ENCODE measurements at places on chromosomes 2 and 18.

DNA sequence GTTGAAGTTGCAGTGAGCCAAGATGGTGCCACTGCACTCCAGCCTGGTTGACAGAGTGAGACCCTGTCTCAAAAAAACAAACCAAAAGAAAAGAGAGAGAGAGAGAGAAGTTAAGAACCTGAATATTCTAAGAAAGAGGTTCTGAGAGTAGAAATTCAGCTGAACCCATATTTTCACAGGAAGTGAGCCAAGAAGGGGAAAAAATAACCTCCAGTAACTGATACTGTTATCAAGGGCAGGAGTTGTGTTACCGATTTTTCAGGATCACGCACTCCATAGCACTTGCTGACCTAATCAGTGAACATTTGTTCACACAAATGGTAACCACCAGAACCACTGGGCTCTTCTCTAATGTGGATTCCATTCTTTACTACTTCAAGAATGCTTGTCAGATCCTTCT lies 39.1 kb upstream of the BZW1 start:
- DNase-seq = no peak

GRCh38 chr18:6331872-6332271 lies 82.8 kb downstream of the L3MBTL4 start:
- no peak for DNase-seq

DNA sequence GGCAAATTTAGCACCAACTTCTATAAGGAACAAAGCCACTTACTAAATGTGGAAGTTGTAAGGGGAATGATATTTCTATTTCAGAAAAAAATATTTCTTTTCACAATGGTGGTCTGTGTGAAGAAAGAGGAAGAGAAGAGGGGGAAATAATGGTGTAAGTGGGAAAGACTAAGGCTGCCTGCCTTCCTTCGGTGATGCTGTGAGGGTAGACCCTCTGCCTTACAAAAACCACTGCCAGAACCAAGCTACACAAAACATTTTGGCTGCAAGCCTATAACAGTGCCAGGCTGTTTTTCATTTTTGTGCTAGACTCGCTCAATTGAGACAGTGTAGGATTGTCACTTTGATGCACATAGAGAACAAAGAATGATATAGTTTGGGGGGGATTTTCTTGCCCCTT lies 286.6 kb downstream of the ZEB2 start:
- no peak for DNase-seq

- no peak for DNase-seq
Measured at GRCh38 chr2:129801575-129801974, 177.9 kb upstream of the RAB6C start.

GRCh38 chr2:182545420-182546167 lies 118.8 kb upstream of the PDE1A start:
- no peak for DNase-seq

- DNase-seq = no peak
Measured at GRCh38 chr2:47404356-47404755, 1.4 kb downstream of the MSH2 start.

GRCh38 chr2:216183462-216183861 lies 74.3 kb downstream of the XRCC5 start:
- no peak for DNase-seq
